ENCODE measurements at places on chromosomes 1 and 21.

DNA sequence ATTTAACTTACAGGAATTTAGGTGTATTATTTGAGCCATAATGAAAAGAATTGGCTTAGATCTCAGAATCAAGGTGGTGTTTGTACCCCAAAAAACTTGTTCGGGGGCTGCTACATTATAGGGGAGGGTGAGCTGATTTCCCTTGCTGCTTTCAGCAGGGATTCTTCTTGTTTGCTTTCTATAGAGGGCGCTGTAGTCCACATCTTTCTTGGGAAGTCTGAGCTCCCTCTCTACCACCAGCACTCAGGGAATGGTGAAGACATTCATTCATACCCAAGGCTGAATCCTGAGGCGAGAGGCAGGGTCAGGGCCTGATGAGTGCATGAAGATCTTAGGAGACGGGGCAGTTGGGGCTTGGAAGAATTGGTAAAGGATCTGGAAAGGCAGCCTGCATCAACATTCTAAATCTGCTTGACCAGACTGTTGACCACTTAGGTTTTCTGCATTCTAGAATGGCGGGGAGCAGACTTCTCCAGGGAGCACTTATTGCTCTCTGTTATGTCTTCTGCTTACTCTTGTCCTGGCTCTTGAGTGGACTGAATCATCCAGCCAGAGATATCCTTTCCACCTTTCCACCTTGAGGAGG, 18.9 kb downstream of the SPATA46 start:
- DNase-seq, result no peak

GRCh38 chr1:167996266-167996665, 59.4 kb upstream of the MPC2 start:
- DNase-seq, result no peak

GRCh38 chr1:239563681-239564080, 177.3 kb downstream of the CHRM3 start:
- DNase-seq, result no peak

- no peak for DNase-seq
Observed at GRCh38 chr1:11150326-11150725, 38.8 kb upstream of the ANGPTL7 start.

GRCh38 chr1:226662642-226663326, 76.3 kb downstream of the ITPKB start:
- DNase-seq, result peak; percentile 75

DNA sequence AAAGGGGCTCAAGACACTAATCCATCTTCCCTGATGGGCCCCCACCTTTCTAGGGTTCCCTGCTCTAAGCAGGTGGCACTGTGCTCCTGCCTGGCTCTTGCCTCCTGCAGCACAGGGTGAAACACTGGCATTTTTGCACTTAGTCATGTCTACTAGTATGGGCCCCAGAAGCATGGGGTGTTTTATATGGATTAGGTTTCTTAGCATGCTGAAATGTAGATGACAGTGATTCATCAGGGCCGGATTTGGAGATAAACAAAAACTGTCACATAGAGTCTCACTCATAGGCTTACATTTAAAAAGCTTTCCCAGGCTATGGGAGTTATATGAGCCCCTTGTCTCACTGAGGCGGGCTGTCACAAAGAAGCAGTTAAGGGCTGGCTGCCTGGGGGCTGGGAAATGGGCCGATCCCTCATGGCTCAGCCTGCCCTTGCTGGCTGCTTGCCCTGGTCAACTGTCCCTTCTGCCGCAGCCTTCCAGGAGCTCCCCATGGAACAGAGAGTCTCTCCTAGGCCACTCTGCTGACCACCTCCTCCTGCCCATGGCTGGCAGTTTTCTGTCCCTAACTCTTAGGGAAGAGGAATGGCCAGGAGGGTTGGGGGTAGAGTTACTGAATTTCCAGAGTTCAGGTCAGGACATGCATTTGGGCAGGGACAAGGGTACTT, 6.5 kb downstream of the GALNT2 start:
- no peak for DNase-seq

DNA sequence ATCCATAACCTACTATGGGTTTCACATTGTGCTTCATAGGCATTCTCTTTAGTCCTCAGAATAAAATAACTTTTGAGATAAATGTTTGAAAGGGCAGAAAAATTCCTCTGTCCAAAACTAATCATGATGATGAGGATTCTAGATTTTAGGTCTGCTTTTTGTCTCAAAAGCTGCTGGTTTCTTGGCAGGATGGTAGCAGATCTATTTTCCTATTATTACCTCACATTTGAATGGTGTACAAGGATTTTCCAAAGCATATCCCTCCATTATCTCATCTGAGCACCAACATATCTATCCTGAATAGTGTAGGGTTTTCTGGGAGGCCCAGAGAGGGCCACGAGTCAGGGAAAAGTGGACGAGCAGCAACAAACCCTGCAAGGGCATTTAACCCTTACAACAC, 201.9 kb downstream of the PLPP3 start:
- no peak for DNase-seq

- DNase-seq, result no peak
Observed at GRCh38 chr1:229848752-229849677, 218.0 kb upstream of the GALNT2 start.

GRCh38 chr1:180392020-180392419, 110.4 kb downstream of the ACBD6 start:
- no peak for DNase-seq

DNA sequence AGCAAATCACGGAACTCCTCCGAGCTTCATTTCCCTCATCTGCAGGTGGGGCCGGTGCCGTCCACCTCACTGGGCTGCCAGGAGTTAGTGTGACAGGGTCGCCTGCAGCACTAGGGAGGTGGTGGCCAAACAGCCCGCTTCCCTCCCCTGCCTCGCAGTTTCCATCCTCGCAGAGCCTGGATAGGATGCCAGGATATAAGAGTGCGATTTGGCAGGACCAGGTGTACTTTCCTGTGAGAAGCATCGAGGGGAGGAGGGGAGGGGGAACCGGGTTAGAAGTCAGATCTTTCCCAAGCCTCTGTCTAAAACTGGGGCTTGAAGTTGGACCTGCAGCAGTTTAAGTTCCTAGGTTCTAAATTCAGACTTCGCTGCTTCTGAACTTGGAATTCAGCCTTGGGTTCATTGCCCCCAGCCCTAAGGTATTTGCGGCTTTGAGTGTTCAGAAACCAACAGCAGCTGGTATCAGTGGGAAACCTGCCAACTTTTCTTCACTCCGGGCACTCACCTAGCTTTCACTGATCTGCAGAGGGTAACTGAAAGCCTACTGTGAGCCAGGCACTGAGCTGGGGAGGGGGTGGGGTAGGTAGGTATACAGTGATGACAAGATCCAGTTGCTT, 1.7 kb upstream of the JUN start:
- DNase-seq, result peak; percentile 9

- DNase-seq, result no peak
Observed at GRCh38 chr1:211632808-211633523, 42.5 kb downstream of the NEK2 start.

DNA sequence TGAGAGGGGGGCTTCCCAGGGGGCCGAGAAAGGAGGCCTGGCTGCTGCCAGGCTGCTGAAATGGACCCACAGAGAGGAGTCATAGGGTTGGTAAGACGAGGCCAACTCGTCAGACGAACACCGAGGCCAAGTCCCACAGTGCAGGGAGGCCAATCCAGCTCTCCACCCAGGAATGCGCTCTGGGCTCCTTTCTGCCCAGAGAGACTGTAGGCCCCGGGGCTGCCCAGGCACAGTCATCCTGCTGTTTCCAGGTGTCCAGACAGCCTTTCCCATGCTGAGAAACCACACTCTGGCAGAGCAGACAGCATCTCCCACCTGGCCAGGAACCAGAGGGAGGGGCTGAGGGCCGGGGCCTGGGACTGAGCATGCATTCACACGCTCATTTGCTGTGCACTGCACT, 26.7 kb upstream of the RSPO1 start:
- DNase-seq, result no peak

GRCh38 chr1:83996191-83996590, 2.7 kb downstream of the TTLL7 start:
- no peak for DNase-seq

GRCh38 chr1:193634470-193634869, 448.1 kb upstream of the B3GALT2 start:
- DNase-seq, result no peak

DNA sequence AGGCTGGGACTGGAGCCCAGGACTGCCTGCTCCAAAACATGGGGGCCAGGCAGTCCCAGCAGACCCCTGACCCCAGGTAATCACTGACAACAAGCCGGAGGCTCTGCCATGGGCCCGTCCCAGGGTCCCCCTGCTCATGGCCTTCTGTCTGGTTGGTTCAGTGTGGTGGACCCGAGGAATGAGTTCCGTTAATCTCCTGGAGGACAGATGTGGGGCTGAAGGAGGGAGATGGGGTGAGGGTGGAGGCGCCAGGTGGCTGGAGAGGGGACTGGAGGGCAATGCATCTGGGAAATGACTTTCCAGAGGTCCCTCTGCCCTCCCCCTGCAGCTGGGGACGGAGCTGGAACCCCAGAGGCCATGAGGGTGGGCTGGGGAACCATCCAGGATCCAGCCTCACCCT, 103.2 kb downstream of the EBNA1BP2 start:
- no peak for DNase-seq

DNA sequence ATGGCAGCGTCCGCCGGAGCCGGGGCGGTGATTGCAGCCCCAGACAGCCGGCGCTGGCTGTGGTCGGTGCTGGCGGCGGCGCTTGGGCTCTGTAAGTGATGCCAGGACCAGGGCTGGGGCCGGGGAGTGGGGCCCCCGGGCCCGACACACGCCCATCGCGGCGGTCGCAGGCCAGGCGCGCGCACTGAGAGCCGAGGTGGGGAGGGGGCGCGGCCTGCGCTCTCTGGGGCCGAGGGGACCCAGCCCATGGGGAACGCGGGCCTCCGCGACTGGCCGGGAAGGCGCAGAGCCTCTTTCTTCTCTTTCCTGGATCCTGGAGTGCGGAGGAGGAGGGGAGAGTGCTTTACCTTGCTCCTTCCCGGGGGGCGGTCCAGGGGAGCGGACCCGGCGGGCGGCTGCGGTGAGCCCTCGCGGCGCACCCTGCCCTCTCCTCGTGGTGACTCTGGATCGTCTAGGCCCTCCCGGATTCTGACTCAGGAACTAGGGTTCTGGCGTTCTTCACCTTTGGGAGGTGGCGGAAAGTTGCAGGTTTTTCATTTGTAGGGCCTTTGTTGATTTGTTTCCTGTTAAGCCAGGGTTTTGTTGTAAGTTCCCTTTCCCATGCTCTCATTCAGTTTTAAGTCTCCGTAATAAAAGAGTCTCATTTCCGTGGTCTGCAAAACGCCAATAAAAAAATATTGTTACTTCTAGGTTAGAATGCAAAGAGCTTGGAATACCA, 529 bp downstream of the MPZL1 start:
- DNase-seq, result peak; percentile 6

GRCh38 chr1:9235096-9235459, 504 bp downstream of the H6PD start:
- no peak for DNase-seq

DNA sequence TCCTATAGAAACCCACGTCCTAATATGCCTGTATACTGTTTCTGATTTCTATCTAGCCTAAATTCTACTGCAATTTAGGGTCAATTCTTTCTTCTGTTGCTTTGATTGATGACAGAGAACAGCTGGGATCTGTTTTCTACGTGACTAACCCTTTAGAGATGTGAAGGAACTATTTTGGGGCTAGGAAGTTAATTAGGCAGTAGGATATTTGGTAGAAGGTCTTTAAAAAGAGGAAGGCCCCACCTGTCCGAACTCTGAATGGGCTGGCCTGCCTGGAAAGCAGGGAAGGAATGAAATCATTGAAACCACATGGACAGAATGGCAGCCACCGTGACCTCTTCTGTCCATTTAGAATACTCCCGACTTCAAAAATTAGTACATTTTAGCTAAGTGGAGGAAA, 21.0 kb downstream of the EIF2D start:
- DNase-seq, result no peak

- DNase-seq, result no peak
Observed at GRCh38 chr1:202293569-202293968, 48.2 kb downstream of the UBE2T start.

GRCh38 chr1:203769505-203770343, 4.7 kb downstream of the LAX1 start:
- no peak for DNase-seq

DNA sequence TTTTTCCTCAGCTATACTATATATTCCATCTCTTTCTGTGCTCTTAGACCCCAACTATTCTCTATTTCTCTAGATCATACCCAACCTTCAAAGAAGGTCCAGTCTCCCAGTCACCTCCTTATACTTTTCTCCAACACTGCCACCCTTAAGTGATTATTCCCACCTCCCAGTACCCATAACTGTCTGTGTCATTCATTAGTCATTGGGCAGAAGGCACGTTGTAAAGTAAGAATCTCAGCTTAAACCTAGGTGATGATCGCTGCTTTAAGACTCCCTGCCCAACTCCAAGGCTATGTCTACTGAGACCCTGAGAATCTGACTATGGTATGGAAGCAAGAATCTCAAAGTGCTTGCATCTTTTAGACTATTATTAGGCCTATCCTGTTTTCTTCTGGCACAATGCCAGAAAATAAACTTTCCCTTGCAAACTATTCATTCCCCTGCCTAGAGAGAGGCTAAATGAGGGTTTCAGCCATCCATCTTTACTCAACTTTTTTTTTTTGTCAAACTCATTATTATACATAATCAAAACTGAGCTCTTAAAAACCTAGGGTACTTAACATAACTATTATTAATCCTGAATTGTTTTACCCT, 174.3 kb upstream of the DPT start:
- no peak for DNase-seq

GRCh38 chr1:168717906-168718891, 10.8 kb downstream of the DPT start:
- no peak for DNase-seq

- DNase-seq, result peak; percentile 17
Observed at GRCh38 chr1:41891199-41891896, 27.4 kb downstream of the HIVEP3 start.

DNA sequence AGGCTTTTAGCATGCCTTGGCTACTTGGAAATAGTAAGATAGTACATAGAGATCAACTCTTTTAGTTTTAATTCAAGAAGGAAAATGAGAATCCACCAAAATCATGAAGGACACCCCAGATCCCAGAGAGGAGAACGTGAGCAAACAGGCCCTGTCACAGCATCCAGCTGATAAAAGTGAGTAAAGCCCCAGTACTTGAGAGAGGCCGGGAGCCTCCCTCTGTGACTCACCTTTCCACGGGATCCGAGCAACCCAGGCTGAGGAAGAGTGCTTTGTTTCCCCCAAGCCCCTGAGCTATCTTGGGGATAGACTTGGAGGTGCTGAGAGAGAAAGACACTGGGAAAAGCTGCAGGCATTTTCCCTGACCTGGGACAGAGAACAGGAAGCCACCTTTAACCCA, 238.6 kb downstream of the DUSP10 start:
- DNase-seq, result no peak

- no peak for DNase-seq
Observed at GRCh38 chr1:87284456-87285240, 44.0 kb upstream of the LMO4 start.

DNA sequence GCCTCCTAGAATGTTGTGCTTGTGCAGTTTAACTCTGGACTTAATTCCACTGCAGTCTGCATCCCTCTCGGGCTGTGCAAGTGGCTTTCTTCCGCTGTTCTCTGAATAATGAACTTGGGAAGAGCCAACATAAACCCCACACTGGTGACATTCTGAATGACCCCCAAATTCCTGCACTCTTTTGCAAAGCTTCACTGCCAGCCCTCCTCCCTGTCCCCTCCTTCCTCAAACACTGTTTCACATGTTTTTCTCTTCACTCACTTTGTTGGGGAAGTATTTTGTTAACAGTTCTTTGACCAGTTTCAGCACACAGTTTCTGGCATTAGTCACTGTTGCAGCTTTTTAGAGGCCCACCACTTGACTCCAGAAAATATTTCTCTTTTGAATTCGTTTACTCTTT, 39.7 kb downstream of the GNG12 start:
- DNase-seq, result no peak

- no peak for DNase-seq
Observed at GRCh38 chr1:43858324-43858723, 75.3 kb upstream of the ARTN start.

All from activated T-helper 1 cell treated with anti-CD3 and anti-CD28 coated beads, Interleukin-2, amount 50 U/mL, for 16 hours (primary cell).